Nucleus accumbens (tissue), 56 donors: ENCODE measurements at places on chromosomes 4 and X.

DNA sequence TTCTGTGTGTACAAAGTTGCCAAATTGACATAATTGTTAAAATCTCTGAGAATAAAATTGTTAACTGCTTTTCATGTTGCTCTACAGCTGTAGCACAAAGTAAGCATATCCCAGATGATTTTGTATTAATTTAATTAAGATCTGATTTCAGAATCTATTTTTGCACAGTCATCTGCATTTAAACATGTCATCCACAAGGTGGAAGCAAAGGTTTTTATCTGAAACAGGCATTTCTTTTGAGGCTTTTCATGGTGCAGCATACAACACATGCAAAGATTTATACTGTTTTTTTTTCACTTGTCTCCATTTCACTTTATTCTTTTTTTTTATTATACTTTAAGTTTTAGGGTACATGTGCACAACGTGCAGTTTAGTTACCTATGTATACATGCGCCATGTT, 51.2 kb downstream of the GC start:
- DNase-seq, result no peak

DNA sequence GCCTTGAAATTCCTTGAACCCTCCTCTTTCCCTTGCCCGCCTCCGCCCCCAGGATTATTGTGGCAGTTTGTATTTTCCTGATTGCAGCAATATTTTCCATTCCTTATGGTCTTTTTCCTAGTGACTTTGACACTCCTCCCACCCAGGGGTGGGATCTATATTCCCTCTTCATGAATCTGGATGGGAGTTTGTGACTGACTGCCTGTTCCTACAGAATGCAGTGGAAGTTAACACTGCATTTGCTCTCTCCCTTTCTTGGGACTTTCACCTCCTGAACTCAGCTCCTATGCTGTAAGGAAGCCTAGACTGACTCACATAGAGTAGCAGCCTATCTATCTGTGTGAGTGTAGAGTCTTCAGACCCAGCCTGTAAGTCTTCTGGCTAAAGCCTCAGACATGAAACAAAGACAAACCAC, 2.2 kb downstream of the FUNDC2 start:
- no peak for DNase-seq

DNA sequence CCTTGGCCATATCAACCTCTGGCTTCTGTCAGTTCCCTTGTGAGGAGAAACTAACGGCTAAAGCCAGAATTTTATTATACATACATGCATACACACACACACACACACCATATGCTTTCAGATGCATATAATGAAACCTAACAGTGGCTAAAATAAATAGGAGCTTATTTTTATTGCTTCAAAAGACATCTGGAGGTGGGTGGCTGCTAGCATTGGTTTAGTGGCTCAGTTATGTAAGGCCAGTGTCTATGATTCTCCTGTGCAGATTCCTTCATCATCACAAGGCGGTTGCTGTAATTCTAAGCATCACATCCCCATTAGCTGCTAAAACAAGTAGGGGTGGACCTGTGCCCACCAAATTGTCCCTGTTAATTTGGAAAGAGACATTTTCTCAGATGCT, 110.8 kb downstream of the MAPK10 start:
- no peak for DNase-seq

DNA sequence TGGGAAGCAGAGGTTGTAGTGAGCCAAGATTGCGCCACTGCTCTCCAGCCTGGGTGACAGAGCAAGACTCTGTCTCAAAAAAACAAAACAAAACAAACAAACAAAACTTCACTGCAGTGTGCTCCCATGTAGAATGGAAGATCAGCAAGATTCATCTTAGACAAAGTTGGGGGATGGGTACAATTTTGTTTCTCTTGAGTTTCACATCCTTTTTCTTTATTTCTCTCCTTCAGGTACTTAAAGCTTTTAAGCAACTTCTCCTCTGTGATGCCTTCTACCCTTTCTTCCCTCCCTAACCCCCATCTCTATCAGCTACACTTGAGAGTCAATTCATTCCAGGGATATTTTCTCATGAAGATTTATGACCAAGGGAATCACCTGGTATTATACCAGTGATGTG, 15.5 kb upstream of the RBBP7 start:
- DNase-seq, result no peak

DNA sequence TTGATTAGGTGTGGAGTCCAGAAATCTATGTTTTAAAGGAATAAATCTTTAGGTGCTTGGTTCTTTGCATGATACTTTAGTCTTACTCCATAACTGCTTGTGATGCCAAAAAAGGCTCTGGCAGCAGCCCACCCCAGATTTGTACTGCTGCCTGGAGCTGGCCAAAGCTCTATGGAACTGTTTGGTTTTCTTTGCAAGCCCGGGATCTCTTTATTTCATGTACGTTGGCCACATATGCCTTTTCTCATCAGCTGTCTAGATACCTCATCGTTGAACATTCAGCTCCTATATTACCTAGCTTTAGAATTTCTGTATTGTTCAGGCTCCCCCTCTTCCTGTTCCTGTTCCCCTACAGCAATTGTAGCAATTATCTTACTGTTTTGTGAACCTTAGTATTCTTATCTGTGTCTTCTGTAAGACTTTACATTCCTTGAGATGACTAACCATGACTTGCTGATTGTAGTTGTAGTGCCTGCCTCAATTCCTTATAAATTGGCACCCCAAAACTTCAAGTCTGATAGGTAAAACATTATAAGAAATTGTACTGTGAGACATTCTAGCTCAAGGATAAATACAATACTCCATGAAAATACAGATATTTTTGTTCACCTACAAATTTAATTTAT, 199.4 kb upstream of the GPRIN3 start:
- no peak for DNase-seq

DNA sequence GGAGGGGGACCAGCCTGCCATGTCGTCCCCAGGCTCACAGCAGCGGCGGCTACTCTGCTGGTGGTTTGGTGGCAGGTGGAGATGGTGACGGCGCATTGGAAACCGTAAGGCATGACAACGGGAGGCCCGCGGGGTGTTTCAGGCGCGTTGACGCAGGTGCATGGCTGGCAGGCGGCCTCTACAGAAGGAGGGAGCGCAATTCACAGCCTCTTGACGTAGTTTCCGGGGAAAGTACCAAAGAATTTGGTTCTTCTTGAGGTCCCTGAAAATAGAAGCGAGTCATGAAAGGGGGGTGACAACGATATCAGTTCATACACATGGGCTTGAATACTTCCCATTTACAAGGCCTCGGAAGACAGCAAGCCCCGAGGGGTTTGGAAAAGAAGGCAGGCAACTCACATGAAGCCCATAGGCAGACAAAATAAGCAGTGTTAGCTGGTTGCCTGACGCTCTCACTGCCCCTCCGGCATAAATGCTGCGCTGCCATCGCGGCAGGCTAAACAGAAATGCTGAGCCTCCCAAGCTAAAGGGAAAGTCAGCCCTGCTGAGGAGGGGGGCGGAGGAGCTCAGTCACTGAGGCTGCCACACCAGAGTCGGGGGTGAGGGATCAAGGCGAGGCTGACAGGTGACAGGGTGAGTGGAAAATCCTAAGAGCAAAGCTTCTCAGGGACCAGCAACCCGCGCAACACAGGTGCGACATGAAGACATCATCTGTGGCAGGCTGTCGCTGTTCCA, 52.3 kb upstream of the PDLIM3 start:
- DNase-seq, result peak; percentile 19

DNA sequence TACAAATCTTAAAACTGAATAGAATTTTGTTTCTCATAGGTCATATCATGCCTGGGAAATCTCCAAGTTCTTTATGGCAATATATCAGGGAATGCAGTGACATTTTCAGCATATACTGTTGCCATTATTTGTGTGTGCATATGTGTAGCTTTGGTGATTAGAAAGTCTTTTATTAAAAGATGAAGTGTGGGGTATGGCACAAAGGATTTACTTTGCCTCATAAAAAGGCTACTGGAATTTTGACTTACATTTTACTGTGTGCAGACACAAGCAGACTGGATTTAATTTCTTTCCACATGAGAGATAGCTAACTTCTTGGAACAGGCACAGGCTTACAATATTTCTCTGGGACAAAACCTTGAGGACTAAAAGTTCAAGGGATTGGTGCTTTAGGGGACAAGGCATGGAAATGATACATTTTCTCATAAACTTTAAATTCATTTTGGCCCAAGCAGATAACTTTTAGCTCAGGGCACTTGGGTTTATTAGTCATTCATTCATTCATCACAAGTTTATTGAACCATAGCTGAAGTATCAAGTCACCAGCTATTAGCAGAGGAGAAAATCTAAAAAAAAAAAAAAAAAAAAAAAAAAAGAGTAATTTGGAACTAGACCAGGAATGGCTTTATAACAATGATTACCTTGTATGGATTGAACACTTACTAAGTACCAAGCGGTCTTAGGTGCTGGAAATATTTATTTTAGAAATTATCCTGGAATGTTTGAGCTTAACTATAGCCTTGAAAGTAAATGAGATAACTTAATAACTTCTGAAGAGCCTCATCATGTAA, 191.5 kb downstream of the SLIT2 start:
- no peak for DNase-seq

- no peak for DNase-seq
These were observed 94.4 kb downstream of the HHIP start for GRCh38 chr4:144740316-144740715.

GRCh38 chr4:107213410-107213809, 177.3 kb upstream of the DKK2 start:
- no peak for DNase-seq

DNA sequence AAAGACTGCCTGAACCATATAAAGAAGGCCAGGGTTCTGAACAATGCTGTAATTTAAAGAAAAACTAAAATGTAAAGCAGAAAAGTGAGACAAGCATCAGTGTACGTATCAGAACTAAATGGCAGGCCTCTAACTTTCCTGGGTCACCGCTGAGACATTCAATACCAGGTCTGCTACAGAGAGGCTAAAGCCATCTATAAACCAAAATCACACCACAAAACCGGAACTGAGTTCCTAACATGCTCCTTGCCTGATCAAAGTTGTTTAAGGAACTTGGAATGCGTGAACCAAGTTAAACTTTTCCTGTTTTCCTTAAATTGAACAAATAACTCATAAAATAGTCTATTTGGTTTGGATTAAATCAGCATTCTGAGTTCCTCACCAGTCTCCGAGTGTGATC, 55.3 kb upstream of the TECRL start:
- no peak for DNase-seq

- DNase-seq, result no peak
These were observed 424.3 kb downstream of the SLITRK2 start for GRCh38 chrX:146241902-146242301.

DNA sequence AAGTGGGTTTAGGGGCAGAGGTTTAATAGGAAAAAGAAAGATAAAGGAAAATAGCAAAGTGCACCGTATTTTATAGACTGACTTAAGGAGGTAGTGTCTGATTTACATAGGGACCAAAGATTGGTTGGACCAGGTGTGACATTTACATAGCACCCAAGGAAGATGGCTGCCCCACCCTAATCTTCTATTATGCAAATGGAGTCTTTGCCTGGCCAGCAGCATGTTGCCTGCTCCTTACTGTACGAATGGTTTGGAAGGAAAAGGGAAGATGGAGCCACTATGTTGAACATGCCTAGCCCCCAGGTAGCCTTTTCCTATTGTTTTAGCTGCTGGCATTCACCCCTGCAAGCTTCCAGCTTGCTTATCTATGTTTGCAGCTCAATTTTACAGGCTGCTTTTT, 146.2 kb upstream of the PDE5A start:
- DNase-seq, result no peak

- DNase-seq, result no peak
These were observed 465.2 kb upstream of the BOD1L1 start for GRCh38 chr4:14092741-14093140.

GRCh38 chr4:2395584-2395983, 22.9 kb downstream of the ZFYVE28 start:
- no peak for DNase-seq

DNA sequence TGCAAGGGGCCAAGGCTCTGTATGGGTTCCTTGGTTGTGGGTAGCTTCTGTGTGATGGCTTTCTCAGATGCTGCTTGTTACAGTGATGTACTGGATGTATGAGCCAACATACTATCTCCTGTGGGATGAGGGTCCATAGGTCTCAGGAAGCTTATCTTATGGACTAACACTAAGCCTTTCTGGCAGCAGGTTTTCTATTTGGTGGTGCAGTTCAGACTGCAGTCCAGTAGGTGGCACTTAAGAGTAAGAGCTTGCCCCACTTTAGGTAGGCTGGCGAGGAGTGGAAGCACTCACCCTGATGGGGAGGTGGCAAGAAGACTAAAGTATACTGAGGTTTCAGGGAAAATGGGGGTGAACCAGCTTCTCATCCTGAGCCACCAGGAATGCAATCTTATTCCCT, 306.7 kb upstream of the MAOA start:
- DNase-seq, result no peak

DNA sequence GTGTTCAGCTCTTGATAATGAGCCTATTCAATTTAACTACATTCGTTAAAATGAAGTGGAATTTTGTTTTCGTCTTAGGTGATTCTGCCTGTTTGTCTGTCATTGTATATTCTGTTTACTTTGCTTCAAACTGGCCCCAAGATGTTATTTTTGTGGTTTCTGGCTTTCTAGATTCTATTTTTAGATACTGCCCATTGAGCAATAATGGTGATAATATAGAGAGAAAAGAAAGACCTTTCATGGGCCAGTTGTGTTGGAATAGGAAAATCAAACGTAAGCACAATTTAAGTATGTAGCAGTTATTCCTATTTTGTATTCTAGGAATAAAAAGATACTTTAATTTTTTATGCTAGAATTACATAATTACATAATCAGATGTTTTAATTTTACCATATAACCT, 4.0 kb downstream of the CDKN2AIP start:
- DNase-seq, result no peak

DNA sequence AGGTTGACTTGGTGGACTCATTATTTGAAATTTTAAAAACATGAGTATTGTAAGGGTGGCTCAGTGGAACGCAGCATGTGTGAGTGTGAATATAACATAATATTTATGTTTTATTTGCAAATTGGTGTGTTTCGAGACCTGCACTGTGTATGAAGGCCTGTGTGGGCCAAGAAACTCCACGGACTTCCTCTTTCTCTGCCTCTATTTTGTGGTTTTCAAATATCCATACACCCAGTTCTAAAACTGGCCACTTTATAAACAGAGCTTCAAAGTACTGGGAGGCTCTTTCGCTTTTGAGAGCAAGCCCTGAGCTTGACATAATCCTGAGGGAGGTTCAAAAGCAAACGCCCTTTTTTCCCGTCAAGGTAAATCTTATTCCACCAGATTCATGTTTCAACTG, 187.7 kb downstream of the GPAT3 start:
- no peak for DNase-seq

- DNase-seq, result no peak
These were observed 38.0 kb downstream of the PI4K2B start for GRCh38 chr4:25271866-25272265.

DNA sequence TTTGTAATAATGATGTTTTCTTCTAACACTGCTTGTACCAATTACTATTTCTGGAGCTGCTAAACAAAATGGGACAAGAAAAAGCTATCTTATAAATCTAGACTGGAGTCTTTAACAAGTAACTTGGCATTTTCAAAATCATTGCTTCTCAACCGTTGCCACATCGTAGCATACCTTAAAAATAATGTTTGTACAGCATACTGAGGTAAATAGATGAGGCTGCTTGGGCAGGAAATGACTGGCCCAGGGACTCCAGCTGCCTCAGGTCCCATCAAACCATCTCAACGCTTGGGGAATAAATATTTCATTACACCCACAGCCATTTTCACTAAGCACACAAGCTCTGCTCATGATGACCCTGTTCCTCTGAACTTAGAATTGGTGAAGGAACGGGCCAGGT, 115.1 kb downstream of the SPANXA1 start:
- DNase-seq, result no peak
